ENCODE measurements at places on chromosomes 13 and 19.

GRCh38 chr13:110131424-110131823 is 175.5 kb downstream of the COL4A1 start:
- no peak for DNase-seq

- no peak for DNase-seq
Measured at GRCh38 chr13:21632196-21632595, 28.2 kb upstream of the MICU2 start.

- DNase-seq, result no peak
Measured at GRCh38 chr19:15045506-15045905, 3.8 kb upstream of the CASP14 start.

DNA sequence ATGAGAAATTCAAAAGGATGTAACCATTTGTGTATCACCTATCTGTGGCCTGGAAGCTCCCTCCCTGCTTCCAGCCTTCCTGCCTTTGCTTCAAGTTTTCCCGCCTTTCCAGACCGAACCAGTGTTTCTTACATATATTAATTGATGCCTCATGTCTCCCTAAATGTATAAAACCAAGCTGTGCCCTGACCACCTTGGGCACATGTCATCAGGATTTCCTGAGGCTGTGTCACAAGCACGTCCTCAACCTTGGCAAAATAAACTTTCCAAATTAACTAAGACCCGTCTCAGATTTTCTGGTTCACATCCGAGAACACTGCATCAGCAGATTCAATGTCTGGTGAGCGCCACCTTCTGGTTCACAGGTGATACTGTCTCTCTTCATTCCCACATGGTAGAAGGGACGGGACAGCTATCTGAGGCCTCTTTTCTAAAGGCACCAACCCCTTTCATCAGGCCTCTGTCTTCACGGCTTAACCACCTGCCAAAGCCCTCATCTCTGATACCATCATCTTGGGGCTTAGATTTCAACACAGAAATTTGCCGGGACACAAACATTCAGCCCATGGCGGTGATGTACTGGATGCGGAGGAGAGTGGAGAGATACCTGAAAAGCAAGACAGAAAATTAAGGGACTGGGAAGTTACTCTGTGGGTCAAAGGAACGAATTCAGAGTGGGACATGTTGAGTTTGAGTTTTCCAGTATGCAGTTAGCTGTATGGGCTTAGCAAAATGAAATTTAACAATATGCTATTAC is 58.7 kb upstream of the PABPC3 start:
- no peak for DNase-seq

- DNase-seq, result no peak
Measured at GRCh38 chr13:33286128-33286527, 573 bp upstream of the STARD13 start.

DNA sequence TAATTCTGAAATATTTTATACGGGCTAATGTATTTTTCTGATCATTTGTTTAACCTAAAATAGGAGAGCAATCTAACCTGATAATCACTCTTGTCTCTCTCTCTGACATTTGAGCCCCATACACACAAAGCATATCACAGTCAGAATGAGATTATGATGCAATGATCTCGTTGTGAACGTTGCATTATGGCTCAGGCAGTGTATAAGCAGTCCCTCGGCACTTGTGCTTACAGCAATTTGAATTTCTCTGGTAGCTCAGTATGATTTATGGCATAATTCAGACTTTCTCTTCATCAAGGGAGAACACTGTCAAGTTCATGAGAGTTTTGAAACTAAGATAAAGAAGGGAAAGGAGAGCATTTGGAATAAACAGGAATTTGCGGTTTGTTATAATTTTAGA is 256.1 kb downstream of the DACH1 start:
- no peak for DNase-seq

GRCh38 chr13:67139551-67139950 is 90.6 kb downstream of the PCDH9 start:
- DNase-seq, result no peak

DNA sequence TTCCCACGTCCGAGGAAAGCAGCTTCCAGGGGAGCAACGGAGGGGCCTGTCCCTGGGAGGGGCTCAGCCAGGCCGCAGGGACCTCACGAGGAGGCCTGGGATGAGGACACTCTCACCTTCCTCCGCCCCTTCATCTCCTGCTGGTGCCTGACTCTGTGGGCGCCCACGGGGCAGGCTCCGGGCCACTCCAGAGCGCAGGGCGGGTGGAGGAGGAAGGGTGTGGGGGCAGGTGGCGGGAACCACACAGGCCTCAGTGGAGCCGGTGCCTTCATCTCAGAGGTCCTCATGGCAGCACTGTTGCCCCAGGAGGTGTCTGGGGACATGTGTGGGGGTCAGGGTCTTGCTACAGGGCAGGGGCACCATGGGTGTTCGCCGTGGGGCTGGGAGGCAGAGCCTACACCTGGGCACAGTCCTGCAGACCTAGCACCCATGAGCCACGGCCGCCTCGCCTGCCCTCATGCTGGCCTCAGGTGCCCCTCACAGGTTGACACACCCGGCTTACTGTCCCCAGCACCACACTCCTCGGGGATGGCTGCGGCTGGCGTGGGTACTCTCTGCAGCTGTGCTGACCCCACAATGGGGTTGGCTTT is 10.1 kb upstream of the TMEM255B start:
- DNase-seq, result no peak

- no peak for DNase-seq
Measured at GRCh38 chr19:48627201-48627864, 8.0 kb downstream of the SPHK2 start.

- no peak for DNase-seq
Measured at GRCh38 chr19:22526661-22527272, 104.6 kb upstream of the ZNF98 start.

DNA sequence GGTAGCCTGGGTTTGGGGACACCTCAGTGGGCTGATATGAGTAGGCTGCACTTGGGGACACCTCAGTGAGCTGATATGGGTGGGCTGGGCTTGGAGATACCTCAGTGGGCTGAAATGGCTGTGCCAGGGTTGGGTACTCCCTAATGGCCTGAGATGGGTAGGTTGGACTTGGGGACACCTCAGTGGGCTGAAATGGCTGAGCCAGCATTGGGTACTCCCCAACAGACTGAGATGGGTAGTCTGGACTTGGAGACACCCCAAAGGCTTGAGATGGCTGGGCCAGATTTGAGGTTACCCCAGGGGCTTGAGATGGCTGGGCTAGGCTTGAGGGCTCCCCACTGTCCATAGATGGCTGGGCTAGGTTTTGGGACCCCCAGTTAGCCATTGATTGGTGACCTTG is 12.1 kb downstream of the IQCN start:
- DNase-seq, result no peak

GRCh38 chr13:33968520-33969507 is 150.9 kb downstream of the RFC3 start:
- DNase-seq, result no peak
